ENCODE measurements at places on chromosomes 16 and 17.

GRCh38 chr16:53988136-53988535 is 284.2 kb downstream of the FTO start:
- no peak for DNase-seq

DNA sequence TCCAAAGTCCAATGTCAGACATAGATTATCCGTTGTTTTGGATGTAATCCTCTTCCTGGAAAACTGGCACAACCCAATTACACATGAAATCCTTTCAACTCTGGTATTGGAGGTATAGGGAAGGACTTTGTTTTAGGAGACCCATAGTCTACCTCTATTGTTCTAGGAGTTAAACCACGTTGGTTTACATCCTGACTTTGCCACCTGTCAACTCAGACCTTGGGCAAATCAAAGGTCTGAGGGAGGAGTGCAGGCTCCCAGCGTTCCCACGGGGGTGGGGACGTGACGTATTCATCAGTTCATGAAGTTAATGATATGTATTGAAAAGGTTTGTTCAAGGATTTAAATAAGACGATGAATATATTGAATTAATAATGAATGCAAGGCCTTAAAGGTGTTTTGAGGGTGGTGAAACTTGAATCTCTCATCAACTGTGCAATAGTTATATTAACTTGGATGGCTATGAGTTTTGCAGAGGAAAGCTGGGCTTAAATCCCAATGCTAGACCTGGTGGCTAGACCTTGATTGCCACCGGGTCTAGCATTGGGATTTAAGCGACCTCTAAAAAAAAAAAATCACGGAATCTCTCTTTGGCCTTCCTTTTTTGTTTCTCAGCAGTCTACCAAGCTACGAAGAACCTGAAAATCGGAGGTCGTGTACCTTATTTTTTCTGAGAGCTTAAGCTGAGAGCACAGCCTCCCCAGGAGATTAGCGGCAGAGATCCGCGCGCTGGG is 744 bp upstream of the NF1 start:
- no peak for DNase-seq

DNA sequence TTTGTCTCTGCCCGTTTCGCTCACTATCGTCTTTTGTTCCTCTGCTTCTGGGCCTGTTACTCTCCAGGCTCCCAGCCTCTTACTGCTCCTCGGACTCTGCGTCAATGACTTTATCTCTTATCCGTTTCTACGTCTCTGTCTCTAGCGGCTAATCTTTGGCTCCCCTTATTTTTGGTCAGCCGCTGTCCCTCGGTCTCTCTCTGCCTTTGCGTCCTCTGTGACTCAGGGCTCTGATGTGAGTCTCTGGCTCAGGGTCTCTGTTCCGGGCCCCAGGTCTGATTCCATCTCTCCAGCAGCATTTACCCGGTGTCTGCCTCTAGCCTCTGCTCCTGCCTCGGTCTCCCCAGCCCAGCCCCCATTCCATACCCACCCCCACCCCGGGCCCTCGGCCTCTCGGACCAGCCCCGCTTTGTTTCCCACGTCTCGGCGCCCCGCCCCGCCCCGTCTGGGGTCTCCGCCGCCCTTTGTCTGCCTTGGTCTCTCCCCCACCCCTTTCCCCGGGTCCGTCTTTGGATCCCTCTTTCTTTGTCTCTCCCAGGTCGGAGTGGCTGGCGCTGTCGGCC is 547 bp upstream of the ZNF48 start:
- DNase-seq, result no peak

- no peak for DNase-seq
Observed at GRCh38 chr16:79347277-79347676, 253.3 kb downstream of the MAF start.

GRCh38 chr16:12262454-12263180 is 286.1 kb downstream of the SNX29 start:
- no peak for DNase-seq

GRCh38 chr16:4604401-4604800 is 10.3 kb downstream of the UBALD1 start:
- DNase-seq, result no peak

DNA sequence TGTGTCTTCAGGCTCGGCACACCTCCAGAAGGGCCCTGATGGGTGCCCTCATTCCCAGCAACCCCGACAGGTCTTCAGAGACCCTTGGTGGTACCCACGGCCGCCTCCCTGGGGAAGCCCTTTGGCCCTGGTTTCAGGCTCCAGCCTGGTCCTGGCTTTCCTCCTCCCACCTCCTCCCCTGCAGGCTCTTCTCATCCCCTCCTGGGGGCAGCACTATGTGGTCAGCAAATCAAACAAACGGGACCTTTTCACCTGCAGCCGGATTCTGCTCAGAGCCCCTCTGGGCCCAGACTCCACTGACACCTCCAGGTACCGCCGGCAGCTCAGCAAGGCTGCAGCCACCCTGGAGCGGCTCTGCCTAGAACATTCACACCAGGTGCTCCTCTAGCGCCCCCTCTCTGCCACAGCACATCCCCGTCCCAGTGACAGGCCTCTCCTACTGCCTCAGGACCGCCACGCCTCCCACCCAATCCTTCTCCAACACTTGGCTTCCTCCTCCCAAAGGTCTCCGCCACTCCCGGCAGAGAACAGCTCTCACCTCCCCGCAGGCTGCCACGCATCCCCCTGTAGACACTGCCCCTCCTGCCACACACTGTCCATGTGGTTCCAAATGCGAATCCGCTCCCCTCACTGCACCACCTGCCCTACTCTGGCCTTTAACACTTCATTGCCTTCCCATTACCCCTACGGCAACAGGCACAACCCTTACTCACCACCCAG is 12.0 kb downstream of the CORO7 start:
- peak; percentile 61 for DNase-seq

GRCh38 chr17:13334374-13334773 is 267.4 kb downstream of the HS3ST3A1 start:
- DNase-seq, result no peak
